Type B pancreatic cell (in vitro differentiated cells): ENCODE measurements at places on chromosomes 5 and 9.

- DNase-seq: no peak
Observed at GRCh38 chr9:91426123-91426745, 2.6 kb upstream of the NFIL3 start.

GRCh38 chr9:112032743-112033142 lies 136.1 kb downstream of the UGCG start:
- no peak for DNase-seq

- DNase-seq: no peak
Observed at GRCh38 chr5:80760680-80761079, 105.9 kb upstream of the DHFR start.

DNA sequence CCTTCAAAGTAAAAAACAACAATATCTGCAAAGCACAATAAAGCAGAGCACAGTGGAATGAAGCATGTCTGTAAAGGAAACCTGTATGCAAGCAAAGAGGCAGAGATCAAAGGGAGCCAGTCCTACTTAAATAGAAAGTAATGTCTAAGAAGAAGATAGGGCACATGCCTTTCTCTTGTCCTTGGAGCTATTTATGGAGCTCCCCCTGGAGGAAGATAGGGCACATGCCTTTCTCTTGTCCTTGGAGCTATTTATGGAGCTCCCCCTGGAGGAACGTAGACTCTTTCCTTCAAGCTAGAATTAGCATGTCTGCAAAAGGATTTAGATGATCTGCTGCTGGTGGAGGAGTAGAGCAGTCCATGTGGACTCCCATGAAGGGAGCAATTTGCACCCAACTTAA lies 168.1 kb upstream of the RASEF start:
- no peak for DNase-seq

DNA sequence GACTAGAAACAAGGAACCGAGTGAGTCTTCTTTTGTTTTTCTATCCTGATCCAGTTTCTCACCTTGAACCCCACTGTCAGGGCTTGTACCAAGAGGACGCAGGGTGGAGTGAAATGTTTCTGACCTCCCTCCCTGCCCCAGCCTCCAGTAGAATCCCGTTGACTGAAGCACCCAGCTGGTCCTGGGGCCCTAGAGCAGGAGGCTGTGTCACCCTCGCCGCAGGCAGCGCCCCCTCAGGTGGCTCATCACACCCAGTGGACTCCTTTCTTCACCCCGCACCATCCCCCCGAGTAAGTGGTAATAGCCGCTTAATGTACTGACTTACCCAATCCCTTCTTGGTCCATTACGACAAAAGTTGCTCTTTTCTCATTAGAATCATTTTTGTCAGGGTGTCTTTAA lies 53.8 kb downstream of the MVB12B start:
- no peak for DNase-seq

- no peak for DNase-seq
Observed at GRCh38 chr9:136316271-136316751, 11.0 kb upstream of the GPSM1 start.

DNA sequence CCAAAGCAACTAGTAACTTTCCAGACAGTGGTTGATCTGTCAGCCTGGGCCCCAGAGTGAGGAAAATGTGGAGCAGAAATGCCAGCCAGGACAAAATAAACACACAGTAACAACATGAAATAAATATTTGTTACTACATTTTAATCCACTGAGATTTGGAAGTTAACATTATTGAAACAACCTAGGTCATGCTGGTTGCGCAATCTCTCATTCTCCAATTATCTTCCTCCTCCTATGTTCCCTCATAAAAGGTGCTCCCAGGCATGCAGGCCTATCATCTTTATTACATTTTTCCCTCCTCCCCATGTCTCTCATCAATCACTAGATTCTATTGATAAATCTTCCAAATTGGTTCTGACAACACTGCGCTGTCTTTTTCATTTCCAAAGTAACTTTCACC lies 363.1 kb downstream of the HINT1 start:
- DNase-seq: no peak

DNA sequence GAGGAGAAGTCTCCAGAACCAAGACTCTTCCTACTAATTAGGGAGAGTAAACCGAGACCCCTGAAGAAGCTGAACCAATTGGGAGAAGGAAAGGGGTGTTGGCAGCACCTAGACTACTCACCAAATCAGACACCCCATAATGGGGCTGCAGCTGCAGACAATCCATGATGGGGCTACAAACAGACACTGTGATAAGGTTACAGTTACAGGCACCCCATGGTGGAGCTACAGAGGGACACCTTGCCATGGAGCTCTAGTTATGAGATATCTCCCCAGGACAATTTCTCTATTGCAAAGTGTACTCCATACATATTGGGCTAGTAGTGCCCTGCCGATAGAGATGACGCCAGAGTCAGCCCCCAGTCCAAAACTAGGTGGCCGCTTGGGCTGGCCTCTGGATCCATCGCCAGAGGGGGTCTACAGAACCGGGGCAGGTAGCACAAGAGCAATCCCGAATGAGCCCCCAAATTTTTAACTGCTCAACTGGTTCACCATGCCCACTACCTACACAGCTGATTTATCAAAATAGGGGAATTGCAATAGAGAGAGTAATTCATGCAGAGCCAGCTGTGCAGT lies 2.1 kb upstream of the NANS start:
- no peak for DNase-seq

GRCh38 chr9:78921341-78921740 lies 624.4 kb downstream of the PSAT1 start:
- DNase-seq: no peak

- DNase-seq: no peak
Observed at GRCh38 chr9:135976944-135977343, 15.8 kb upstream of the UBAC1 start.

GRCh38 chr5:171415115-171415730 lies 4.2 kb upstream of the FGF18 start:
- no peak for DNase-seq

- DNase-seq: no peak
Observed at GRCh38 chr5:172035049-172035448, 28.6 kb upstream of the FBXW11 start.

DNA sequence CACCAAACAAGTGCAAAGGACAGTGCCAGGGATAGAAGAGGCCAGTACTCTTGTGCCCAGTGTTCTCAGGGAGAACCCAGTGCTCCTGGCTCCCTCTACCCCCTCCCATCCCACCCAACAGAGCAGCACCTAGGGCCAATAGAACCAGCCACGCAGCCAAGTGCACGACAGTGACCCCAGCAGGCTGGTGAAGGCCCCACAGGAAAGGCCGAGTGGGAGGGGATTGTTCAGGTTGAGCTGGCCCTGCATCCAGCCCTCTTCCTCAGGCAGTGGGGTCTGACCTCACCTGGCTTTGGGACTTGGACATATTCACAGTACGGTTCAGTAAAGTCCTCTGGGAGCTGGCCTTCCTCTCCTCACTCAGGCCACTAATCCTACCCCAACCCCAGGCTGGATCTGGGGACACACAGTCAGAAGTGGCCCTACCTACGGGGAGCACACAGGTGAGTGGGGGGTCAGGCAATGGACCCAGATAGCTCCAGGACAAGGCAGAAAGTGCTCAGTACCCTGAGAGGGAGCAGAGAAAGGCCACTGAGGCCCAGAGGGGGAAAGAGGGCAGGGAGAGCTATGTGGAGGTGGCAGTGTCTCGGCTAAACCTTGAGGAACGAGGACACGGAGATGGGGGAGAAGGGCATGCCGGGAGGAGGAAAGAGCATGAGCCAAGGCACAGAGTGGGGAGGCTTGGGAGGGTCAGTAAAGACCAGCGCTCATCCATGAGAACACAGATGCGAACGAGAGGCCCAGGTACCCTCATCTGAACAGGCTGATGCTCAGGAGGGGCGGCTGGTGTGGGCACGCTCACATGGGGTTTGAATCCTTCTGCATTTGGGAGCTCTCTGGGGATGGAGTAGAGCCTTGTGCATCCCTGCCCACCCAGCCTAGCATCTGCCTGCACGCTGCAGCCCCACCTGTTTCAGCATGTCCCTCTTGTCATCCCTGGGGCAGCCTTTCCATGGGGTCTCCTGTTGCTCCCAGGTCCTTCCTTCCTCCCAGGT lies 25.6 kb downstream of the POLR1E start:
- no peak for DNase-seq

- no peak for DNase-seq
Observed at GRCh38 chr5:110086658-110087388, 397.1 kb downstream of the MAN2A1 start.

- DNase-seq: no peak
Observed at GRCh38 chr5:140165101-140165922, 9.7 kb upstream of the CYSTM1 start.

- DNase-seq: no peak
Observed at GRCh38 chr5:94748212-94748611, 129.7 kb downstream of the SLF1 start.

- no peak for DNase-seq
Observed at GRCh38 chr9:112194969-112195431, 19.9 kb upstream of the SUSD1 start.

GRCh38 chr5:170008376-170008775 lies 28.1 kb upstream of the INSYN2B start:
- no peak for DNase-seq

DNA sequence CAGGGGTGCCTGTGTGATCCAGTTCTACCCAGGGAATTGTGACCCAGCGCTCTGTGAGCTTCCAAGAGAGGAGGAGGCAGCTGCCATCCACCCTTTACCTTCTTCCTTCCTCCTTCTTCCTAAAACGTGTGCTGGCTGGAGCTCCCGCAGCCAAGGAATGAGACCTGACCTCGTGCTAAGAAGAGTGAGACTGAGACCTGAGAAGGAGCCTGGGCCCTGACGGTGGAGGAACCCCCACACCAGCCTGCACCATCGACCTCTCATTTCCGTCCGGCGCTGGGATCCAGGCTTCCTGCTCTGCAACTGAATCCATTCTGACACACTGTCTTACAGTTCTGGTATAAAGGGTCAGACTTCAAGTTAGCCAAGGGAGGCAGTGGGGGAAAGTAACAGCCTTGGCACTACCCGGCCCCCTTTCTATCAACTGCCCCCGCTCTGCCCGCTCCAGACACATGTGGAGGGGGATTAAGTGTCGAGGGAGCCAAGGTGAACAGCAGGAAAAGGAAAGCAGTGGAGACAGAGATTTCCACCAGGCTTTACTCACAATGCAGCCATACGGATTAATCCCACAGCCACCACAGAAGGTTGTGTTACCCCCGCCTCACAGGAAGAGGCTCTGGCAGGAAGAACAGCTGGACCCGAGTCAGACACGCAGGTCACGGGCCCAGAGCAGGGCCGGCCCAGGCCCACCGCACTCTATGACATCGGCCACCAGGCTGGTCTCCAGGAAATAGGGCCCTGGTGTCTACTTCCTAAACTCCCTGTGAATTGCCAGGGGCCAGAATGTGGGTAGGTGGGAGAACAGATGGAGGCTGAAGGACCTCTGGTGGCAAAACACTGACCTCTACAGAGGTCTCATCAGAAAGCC lies 15.8 kb downstream of the MGAT1 start:
- DNase-seq: no peak

GRCh38 chr9:134377976-134378375 lies 51.7 kb downstream of the RXRA start:
- DNase-seq: no peak

- peak; percentile 84 for DNase-seq
Observed at GRCh38 chr5:136424835-136425584, 59.7 kb upstream of the TRPC7 start.

DNA sequence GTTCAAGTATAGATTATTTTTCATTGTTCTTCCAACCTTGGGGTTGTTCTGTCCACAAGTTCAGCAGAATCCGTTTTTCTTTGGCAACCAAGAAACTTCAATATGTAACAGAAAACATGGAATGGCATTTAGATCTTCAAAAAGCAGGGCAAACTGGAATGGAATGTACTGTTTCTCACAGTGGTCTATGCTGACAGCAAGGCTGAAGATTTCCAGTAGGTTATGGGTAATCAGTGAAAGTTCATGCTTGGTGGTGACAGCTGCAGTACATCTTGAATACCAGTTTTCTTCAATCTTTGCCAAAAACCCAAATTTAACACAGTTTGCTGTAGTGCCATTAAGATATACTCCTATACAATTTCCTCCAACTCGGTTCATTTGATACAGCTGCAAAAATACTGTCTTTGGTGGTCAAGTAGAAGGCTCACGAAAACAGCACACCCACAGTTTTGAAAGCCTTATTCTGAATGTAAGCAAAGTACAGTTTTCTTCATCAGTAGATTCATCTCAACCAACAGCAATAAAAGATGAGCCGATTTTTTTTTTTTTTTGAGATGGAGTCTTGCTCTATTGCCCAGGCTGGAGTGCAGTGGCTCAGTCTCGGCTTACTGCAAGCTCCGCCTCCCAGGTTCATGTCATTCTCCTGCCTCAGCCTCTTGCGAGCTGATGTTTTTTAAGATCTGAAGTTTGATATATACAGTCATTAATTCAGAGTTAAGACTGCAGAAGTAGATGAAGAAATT lies 4.9 kb downstream of the TRIM52 start:
- peak; percentile 11 for DNase-seq

- no peak for DNase-seq
Observed at GRCh38 chr5:123371575-123372179, 51.5 kb downstream of the CEP120 start.

DNA sequence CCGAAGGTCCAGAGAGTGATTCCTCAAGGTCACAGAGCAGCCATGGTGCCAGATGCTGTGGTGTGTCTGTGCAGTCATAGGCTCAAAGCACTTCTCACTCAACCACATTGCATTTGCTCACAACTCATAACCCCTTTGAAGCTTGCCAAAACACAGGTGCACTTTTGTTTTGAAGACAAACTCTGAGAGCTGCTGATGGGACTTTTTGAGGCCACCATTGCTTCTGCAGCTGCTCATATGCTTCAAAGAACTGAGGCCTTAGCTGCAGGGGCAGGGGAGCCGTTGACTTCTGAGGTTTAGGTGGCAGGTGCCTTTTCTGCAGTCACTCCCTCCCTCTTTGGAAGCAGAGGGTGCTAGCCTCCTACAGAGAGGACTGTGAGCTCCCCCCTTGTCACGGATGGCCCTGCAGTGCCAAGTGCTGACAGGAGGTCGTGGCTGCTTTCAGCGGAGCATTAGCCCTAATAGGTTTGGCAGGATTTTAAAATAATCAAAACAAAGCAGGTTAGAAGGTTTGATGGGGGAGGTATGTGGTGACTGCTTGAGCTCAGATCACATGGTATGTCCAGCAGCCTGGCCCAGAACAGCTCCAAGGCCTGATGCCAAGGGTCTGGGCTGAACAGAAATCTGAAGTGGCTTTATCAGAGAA lies 232.1 kb downstream of the MAN2A1 start:
- DNase-seq: no peak

DNA sequence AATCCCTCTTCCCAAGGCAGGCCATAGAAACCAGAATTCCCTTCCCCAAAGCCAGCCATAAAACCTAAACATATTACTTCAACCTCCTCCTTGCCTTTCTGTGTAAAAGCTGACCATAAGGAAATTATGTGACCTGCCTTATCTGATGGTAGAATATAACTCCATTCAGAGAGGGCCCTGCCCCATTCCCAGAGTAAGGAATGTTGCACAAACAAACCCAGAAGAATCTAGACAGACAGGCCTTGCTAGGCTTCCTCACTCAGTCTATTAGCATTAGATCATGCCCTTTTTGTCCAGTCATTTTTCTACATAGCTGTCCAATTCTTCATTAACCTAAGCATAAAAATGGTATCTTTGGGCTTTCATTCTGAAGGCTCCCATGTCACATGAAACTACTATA lies 17.8 kb upstream of the IFNB1 start:
- DNase-seq: no peak
